Urinary bladder (tissue), 4 donors: ENCODE measurements at places on chromosomes 6 and 20. TPM values are rescaled to one million over a fixed set of nuclear protein-coding genes. Genes with fewer than 3 reads are reported as not detected.

Gene WFDC12
- not detected for polyA plus RNA-seq

Gene IMPG1
- not detected for polyA plus RNA-seq

Gene STX11
- 4.4 TPM for polyA plus RNA-seq

Gene CST7
- polyA plus RNA-seq: 4.5 TPM

Gene LPA
- 0.11 TPM for polyA plus RNA-seq

Gene KHDRBS2
- 0.29 TPM for polyA plus RNA-seq

Gene LAMP5
- polyA plus RNA-seq: 0.38 TPM

Gene TPBG
- 88.7 TPM for polyA plus RNA-seq

Gene ZNF831
- 0.18 TPM for polyA plus RNA-seq

Gene SLC35D3
- polyA plus RNA-seq: 0.09 TPM

Gene SIRPB1
- 0.38 TPM for polyA plus RNA-seq

Gene KCNQ5
- polyA plus RNA-seq: 1.8 TPM

Gene ANGPT4
- polyA plus RNA-seq: 2.0 TPM

Gene TSPYL4
- polyA plus RNA-seq: 25.6 TPM

Gene PAK1IP1
- 11.7 TPM for polyA plus RNA-seq

Gene PI16
- polyA plus RNA-seq: 107 TPM

Gene HLA-DPB1
- polyA plus RNA-seq: 74.7 TPM

Gene COL19A1
- polyA plus RNA-seq: 4.6 TPM

Gene CCN6
- polyA plus RNA-seq: not detected

Gene GCNT2
- polyA plus RNA-seq: 1.5 TPM

Gene SAMD5
- 2.2 TPM for polyA plus RNA-seq

Gene SNAP25
- 1.6 TPM for polyA plus RNA-seq

Gene PCED1A
- 29.8 TPM for polyA plus RNA-seq

Gene RRAGD
- 8.4 TPM for polyA plus RNA-seq

Gene CDYL
- 21.4 TPM for polyA plus RNA-seq

Gene LY6G5B
- polyA plus RNA-seq: 7.2 TPM

Gene ERVFRD-1
- 0.22 TPM for polyA plus RNA-seq

Gene SOX12
- 11.1 TPM for polyA plus RNA-seq

Gene SSTR4
- 0.06 TPM for polyA plus RNA-seq

Gene SLC25A27
- 15.0 TPM for polyA plus RNA-seq

Gene TRAPPC3L
- 0.05 TPM for polyA plus RNA-seq
